Activated naive CD4-positive, alpha-beta T cell (primary cell): ENCODE measurements at places on chromosomes 1 and 21.

- no peak for DNase-seq
These were observed 12.4 kb downstream of the IER5 start for GRCh38 chr1:181100934-181101333.

- no peak for DNase-seq
These were observed 98.5 kb downstream of the MRPL37 start for GRCh38 chr1:54298284-54299033.

- DNase-seq: no peak
These were observed 53.6 kb downstream of the ADCY10 start for GRCh38 chr1:167860231-167860923.

GRCh38 chr1:107095647-107096046 lies 39.2 kb downstream of the PRMT6 start:
- DNase-seq: no peak

DNA sequence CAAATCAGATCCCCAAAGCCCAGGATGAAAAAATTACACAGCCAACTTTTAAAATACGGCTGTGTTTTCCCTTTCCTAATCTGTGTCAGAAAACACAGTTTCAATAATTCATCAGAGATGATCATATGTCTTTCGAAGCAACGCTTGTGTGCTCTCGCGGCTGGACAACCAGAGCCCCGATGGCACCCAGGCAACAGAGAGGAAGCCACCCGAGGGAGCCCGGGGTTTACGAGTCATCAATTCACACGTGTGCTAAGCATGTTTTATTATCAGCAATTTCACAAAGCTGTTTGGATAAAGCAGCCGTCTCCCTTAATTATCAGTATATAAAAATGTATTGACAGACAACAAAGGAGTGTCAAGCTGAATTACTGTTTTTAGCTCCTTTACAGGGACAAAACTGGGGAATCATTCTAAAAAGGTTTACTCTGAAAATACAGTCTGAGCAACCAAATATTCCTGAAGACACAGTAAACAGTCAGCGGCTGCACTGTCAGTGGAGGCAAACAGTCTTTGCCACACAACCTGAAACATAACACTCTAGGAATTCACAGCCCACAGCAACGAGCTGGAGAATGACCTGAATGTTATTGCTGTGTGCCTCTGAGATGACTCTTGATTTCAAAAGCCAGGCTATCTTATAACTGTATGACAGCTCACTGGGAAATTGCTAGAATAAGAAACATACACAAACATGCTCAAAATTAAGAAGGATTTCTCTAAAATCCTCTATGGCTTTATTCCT lies 201.0 kb downstream of the SIPA1L2 start:
- no peak for DNase-seq

GRCh38 chr1:216606047-216606637 lies 117.1 kb downstream of the ESRRG start:
- DNase-seq: no peak

GRCh38 chr21:43884012-43884860 lies 19.2 kb downstream of the AGPAT3 start:
- no peak for DNase-seq

DNA sequence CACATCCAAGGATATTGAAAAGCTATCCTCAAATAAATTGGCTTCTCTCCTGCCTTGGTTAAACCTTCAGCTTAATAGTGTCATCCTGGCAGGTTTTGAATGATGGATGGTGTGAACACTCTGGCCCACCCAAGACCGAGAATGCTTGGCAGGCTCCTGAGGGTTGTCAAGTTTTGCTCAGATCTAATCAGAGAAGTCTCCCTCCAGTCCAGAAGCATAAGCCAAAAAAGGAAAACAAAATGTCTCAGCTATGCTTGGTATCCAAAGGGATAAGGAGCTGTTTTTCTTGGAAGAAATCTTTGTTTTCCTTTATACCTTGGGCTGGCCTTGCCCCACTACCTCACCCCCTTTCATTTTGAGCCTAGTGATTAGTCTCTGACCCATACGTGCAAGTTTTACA lies 172.7 kb downstream of the CRB1 start:
- no peak for DNase-seq

DNA sequence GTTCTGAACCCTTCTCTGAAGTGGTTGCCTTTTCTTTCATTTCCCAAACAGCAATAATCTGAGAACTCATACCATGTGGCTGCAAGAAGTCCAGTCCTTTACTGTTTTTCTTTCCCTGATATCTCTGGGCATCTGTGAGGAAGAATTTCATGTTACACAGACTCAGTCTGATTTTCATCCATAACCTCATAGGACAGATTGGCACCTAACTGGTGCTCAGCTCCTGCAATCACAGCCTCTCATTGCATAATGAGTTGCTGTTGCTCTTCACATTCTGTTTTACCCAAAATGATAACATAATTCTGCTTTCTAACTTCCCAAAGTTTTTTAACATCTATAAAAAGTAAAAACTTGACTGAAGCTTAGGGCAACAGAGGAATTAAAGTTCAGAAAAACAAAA lies 472.2 kb upstream of the PBX1 start:
- no peak for DNase-seq

DNA sequence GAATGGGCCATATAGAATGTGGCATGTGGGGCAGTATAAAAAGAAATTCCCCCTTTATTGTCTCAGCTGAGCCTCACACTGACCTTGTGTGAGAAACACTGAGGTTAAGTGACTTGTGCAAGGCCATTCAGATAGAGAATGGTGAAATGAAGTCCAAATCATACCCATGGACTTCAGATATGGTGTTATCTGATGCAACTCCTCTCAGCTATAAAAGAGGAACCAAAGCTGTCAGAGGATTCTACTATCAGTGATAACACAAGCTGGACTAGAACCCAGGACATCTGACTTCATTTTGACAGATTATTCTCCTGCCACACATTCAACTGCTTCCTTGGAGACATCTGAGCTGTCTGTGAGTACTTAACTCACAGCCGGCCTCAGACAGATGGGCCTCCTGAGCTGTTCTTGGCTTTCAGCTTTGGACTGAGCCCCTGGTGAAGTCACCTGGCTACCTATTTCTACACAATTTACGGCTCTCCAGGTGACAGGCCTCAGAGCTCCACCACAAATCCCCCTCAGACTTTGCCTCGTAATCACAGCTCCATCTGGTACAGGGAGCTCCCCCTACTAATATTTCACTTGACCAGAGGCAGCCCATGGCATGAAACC lies 104.6 kb downstream of the PLXNA2 start:
- DNase-seq: no peak

DNA sequence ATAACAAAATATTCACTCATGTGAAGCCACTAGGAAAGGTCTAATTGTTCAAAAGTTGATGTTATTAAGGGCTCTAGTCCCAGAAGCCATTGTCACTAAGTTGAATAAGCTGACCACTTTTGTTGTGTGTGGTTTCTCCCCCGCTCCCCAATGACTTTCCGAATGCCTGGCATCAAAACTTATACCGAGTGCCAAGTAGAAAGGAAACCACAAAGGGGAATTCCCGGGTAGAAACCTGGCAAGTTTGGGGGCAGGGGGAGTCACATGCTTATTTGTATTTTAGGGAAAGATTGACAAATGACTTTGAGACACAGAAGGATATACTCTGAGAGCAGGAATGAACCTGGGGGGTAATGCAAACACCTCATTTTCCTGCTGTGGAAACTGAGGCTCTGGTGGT lies 154.1 kb downstream of the TGFBR3 start:
- no peak for DNase-seq

- no peak for DNase-seq
These were observed 555.0 kb upstream of the PLXNA2 start for GRCh38 chr1:208799186-208799585.

- no peak for DNase-seq
These were observed 80.8 kb downstream of the DOP1B start for GRCh38 chr21:36237441-36237840.

GRCh38 chr1:41648230-41648629 lies 163.7 kb upstream of the EDN2 start:
- no peak for DNase-seq

- no peak for DNase-seq
These were observed 468 bp upstream of the ABCA4 start for GRCh38 chr1:94121411-94121821.

DNA sequence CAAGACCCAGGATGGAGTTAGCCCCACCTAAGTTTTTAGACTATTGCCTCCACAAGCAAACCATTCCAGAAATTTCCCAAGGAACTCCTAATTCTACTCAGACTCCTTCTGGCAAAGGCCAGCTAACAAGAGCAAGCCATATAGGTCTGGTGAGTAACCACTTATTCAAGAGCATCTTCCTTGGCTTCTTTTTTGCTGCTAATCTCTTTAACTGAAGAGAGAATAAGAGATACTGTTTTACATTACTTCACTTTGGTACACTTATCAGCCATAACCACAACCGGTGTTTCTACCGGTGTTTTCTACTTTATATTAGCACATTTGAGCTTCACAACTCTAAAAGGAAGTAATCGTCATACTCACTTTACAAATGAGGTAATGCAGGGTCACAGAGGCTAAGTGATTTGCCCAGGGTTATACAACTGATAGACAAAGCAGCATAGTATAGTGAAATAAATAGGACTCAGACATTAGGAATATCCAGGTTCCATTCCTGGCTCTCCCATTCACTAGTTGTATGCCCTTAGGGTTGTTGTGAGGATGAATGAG lies 1.7 kb upstream of the EPS15 start:
- no peak for DNase-seq

GRCh38 chr1:77927414-77927813 lies 39.0 kb downstream of the NEXN start:
- no peak for DNase-seq

DNA sequence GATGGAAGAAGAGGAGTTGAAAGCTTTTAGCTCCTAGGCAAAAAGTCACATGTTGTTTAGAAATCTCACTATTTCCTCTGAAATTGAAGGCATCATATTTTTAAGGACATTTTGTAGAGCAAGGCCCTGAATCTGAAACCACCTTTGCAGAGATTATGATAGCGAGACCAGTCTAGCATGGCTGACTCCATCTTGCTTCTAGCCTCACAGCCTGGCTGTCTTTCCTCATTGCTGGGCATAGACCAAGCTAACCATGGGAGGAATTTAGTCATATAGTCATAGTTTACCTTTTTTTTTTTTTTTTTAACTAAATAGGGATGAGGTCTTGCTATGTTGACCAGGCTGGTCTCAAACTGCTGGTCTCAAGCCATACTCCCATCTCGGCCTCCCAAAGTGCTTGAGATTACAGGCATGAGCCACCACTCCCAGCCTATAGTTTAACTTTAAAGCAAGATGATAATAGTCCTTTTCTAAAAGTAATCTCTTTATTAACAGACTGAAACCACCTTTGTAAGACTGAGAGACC lies 42.2 kb upstream of the ZNF326 start:
- DNase-seq: no peak

DNA sequence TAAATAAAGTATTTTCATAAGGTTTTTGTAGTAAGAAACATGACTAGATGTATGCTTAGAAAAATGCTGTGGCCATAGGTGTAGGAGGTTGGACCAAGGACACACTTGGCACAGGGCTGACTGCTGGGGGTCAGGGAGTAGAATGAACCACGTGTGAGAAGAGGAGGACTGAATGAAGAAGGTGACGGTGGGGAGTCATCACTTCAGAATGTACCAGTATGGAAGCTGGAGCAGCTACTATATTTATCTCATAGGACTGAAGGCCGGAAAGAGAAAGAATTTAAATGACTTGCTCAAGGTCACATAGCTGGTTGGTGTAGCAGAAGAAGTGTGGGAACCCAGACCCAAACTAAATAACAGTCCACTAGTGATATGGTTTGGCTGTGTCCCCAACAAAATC lies 79.8 kb upstream of the HAO2 start:
- DNase-seq: no peak

GRCh38 chr1:201108614-201109013 lies 3.6 kb downstream of the CACNA1S start:
- no peak for DNase-seq

DNA sequence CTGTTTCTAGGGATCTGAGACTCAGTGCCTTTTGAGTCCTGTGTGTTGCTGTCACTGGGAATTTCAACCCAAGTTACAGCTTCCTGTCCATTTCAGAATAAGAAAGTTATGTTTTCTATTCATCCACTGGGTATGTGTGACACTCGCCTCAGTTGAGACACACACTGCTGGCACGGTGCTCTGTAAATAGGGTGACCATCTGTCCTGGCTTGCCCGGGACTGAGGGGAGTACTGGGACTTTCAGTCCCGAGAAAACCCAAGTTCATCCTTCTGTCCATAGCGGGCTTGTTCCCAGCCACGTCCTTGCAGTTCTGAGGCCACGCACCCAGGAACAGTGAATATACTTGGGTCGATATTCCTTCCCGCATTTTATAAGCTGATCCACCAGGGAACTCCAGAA lies 56.3 kb upstream of the DISP3 start:
- DNase-seq: no peak

DNA sequence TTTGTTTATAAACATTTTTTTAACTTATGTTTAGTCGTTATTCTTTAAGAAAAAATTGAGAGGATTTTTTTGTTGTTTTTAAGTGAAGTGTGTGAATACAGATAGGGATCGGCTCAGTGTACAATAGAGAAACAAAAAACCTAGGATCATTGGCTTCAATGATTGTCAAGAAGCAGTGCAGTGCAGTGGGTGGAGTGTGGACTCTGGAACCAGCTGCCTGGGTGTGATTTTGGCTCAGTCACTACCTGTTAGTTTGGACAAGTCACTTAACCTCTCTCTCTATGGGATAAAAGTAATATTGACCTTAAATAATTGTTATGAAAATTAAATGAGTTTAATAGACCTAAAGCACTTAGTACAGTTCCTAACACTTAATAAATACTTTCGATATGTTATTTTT lies 41.3 kb downstream of the SCCPDH start:
- no peak for DNase-seq

GRCh38 chr1:157162345-157162744 lies 24.1 kb upstream of the ETV3 start:
- DNase-seq: no peak

- DNase-seq: no peak
These were observed 37.2 kb upstream of the GBP5 start for GRCh38 chr1:89309828-89310227.

- DNase-seq: no peak
These were observed 25.1 kb upstream of the B3GALT2 start for GRCh38 chr1:193211539-193211938.

- DNase-seq: no peak
These were observed 323.5 kb upstream of the LRRC7 start for GRCh38 chr1:69244211-69244610.

DNA sequence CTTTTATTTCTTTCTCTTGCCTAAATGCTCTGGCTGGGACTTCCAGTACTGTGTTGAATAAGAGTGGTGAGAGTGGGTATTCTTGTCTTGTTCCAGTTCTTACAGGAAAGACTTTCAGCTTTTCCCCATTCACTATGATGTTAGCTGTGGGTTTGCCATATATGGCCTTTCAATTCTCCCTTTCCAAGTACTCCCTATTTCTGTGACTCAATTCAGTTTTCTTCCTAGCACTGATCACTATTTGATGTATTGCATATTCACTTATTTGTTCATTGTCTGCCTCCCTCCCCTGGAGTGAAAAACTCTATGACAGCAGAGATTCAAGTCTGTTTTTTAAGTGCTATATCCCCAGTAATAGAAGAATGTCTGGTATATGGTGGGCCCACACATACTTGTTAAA lies 618.2 kb upstream of the CAMK1G start:
- no peak for DNase-seq

GRCh38 chr1:39153684-39154083 lies 50.8 kb upstream of the MACF1 start:
- DNase-seq: no peak
